ENCODE measurements at places on chromosomes 11 and 22.

GRCh38 chr22:49727881-49728569, 99.6 kb downstream of the BRD1 start:
- no peak for DNase-seq

DNA sequence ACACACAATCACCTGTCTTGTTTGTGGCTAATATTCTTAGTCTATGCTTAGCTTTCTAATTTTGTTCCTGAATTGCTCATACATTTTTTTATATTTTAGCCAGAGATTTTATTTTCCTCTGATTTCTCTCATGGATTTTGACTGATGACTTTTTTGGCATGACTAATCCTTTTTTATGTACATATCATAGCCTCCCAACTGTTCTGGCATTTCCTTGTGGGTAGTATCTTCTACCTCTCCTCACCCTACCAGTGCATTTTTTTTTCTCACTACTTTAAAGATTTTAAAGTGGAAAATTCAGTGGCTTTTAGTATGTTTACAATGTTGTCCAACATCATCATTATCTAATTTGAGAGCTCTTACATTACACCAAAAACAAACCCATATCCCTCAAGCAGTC, 84.4 kb upstream of the TENM4 start:
- no peak for DNase-seq

DNA sequence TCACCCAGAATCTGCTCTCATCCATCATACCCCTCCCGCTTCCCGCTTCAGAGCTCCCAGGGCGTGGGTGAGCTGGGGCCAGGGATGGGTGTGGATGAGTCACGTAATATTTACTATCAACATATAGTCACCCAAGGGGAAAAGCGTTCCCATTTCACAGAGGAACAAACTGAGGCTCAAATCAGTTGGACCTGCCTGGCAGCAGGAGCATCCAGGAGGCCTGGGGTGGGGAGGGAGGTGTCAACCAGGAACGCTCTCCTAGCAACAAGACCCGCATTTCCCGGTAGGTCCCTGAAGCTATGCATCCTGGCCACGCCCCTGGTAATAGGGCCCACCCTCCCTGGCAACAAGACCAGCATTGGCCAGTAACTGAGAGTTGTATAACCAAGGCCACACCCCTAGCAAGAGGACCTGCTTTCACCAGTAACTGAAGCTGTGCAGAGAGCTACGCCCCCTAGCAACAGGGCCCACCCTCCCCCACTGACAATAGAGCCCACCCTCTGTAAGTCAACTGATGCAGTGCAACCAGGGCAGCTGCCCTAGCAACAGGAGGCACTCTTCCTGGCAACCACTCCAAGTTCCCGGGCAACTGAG, 32.7 kb upstream of the TXNRD2 start:
- no peak for DNase-seq

- no peak for DNase-seq
Measured at GRCh38 chr11:2299773-2300172, 1.9 kb downstream of the C11orf21 start.

GRCh38 chr11:45253640-45254039, 32.5 kb downstream of the SYT13 start:
- no peak for DNase-seq

DNA sequence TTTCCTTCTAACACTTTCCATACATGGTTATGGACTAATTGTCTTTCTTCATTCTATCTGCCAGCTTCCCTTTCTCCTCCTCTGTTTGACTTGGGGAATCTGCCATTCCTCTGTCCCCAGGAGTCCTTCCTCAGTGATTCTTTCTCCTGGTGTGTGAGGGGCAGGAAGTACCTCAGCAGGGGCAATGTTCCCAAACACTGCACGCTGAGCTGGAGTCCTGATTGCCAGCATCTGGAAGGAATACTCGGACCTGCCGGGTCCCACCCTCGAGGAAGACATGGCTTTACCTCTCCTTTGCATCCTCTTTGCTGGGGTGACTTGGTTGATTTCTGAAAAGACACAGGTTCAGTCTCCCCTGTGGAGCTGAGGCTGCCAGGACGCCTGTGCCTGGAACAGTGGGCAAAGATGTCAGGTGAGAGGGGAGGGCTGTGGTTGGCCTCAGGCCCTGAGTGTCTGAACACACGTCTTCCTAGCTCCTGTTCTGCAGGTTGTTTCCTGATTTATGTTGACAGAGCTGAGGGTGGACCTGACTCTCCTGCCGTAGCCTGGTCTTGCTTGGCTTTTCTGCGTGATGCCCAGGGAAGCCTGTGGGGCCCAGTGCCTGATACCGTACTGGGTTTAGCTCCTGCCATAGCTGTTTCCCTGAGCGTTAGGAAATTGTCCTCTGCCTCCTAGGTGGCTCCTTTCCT, 4.3 kb downstream of the COX8A start:
- DNase-seq = no peak

GRCh38 chr11:121391914-121392313, 60.2 kb upstream of the SORL1 start:
- no peak for DNase-seq

DNA sequence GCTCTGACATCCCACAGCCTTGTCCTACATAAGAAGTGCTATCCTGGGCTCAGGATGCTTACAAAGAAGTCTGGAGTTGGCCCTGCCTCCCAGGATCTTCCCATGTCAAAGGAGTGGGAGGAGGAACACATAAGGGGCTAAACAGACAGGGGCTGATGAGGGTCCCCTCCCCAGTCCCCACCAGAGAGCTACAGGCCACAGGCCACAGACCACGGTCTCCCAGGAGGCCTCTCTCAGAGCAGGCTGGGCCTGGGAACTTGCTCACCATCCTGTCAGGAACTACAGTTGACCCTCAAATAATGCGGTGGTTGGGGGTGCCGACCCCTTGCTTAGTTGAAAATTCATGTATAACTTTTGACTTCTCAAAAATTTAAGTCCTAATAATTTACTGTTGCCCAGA, 315.5 kb downstream of the NTM start:
- DNase-seq = no peak

DNA sequence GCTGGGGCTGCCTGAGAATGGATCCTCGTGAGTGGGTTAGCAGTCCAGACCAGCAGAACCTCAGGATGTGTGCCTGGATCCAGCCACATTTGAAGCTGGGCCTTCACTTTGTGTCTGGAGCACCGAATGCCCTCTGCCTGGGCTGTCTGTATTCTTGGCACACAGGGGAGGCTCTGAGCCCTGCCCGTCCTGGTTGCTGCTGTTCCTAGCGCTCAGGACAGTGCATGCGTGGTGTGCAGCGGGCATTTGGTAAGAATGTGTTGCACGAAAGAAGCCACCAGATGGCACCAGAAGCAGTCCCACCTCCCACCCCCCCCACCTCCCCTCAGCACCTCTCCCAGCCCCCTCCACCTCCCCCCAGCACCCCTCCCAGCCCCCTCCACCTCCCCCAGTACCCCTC, 4.1 kb upstream of the MAPK11 start:
- DNase-seq = no peak

DNA sequence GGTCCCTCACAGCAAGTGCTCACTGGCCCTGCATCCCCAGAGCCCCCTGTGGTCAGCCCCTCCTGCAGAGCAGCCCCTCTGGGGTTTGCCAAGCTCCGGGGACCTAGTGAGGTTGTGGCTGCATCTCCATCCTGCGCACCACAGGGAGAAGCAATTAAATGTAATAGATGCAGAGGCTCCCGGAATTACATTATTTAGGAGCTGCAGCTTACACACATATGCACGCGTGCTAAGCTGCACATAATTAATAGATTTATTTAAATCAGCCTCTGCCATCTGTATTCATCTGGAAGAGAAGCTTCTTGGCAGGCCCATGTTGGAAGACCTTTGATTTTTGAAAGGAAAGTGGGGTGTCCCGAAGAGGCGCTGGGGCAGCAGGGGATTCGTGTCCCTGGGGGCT, 1271.5 kb downstream of the BRD1 start:
- DNase-seq = no peak

DNA sequence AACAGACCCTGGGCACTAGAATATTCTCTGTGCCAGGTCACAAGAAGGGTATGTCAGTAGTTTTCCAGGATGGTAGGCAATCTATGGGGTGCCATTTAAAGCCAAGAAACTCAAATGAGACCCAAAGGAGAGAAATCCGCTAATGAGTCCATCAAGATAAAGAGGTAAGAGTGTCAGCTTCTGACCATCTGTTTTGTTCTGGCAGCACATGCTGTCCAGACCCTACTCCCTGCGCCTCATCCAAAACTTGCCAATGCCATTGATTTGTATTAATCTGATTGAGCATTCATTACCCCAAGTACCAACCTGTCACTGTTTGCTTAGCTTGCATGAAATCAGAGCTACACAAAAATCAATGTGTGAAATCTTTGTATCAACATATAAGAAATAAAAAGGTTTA, 229.0 kb downstream of the BLID start:
- DNase-seq = no peak

DNA sequence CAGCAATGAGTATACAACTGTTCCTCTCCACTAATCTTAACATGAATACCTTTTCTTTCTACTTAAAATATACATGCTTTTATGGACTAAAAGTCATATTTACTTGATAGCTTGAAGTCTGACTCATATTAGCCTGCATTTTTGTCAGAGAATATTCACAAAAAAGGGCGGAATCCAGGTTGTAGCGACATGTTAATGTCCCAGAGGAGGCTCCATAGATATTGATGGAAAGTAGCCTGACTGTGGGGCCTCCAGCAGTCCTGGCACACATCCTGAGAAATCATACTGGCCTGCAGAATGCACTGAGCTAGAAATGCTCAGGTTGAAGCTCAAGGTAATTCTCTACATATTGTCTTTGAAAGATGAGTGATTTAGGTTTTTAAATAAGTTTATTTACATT, 1051.1 kb downstream of the NTM start:
- DNase-seq = no peak

- DNase-seq = no peak
Measured at GRCh38 chr11:44726283-44727113, at the start of gene TSPAN18. Gene TSPAN18 (plus strand): TSS chr11:44726962. CDS start chr11:44906417, 179,455 bp downstream.

- DNase-seq = no peak
Measured at GRCh38 chr22:35379146-35379993, 1.5 kb upstream of the HMOX1 start.

DNA sequence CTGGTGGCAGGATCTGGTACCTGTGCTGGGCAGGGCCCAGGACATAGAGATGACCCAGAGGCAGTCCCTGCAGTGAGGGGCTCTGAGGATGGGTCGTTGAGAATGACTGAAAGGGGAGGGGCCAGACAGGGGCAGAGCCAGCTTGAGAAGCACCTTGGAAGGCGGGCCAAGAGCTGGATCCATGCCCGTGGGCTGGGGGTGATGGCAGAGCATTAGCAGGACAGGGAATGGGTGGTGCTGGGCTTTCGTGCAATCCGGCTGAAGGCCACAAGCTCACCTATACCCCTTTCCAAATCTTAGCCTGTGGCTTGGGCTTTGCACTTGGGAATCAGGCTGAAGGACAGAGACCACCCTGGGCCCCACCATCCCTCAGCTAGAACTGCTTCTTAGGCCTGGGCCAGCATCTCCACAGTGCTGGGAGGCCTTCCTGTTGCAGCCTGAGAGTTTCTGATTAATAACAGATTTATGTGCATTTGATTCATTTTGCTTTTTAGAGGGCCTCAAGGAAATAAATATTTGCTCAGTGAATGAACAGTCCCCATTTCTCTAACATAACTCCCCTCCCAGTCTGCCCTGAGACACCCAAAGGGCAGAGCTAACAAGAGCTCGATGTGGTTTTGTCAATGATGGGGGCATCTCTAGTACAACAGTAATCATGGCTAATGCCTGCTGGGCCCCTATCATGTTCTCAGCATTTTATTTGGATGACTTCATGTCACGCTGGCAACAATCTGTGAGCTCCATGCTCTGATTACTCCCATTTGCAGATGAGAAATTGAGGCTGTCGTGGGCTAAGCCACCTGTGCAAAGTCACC, 39.3 kb downstream of the RIBC2 start:
- DNase-seq = peak; percentile 60

DNA sequence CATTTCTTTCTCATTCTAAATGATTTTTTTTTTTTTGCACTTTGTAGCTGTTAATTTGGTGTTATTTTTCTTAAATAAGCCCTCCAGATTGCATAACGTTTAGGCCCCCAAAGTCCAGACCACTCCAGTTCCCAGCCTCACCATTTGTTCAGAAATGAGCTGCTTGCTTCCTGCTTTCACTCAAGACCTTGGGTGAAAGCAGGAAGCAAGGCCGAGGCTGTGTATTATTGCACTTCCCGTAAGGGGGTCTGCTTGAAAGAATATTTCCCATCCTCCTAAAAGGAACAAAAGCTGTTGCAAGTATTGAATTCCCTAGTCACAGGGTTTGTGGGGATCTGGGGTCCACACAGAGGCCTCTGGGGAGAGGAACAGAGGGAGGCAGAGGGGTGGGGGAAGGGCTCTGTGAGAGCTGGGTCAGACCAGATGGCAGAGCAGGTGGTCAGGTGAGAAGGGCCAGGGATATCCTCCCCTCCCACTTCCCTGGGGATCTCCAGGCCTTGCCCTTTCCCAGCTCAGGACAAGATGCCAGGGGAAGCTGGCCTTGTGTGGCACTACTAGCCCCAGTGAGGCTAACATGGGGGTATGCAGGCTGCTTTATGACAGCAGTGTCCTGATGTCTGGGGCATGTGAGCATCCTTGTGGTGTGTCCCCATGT, 51.6 kb upstream of the MYEOV start:
- DNase-seq = no peak

GRCh38 chr22:35534091-35534490, 6.5 kb upstream of the RASD2 start:
- DNase-seq = no peak

- DNase-seq = no peak
Measured at GRCh38 chr22:24506802-24507438, 11.8 kb downstream of the UPB1 start.

- peak; percentile 72 for DNase-seq
Measured at GRCh38 chr11:69587454-69588090, 53.4 kb upstream of the CCND1 start.

DNA sequence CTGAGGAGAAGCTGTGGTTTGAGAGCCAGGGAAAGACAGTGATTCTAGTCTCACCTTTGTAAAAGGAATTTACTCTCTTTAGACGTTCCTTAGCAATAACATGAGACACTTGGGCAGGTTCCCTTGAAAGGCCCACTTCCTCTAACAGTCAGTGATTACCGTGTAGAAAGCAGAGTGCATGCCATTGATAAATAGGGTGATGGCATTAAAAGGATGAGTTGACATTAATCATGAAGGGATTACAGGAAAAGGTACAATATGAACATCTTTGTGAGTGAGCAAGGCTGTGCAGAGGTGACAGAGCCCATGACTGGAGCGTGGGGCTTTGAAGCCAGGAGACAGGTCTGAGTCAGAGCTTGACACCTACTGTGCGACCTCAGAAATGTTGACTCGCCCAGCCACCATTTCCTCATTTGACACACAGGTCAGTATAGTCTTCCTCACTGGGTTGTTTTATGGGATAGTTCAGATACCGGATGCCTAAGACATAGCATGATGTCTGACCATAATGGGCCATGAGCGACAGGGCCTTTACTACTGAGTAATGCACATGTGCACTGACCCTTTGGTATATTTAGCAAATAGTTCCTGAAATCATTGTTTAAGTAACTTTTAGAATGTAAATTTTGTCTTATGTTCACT, 341.7 kb upstream of the MTNR1B start:
- DNase-seq = no peak
